Mesothelial cell of epicardium (in vitro differentiated cells): ENCODE measurements at places on chromosomes 6 and 20.
A peak's percentile ranks its signal among the peaks of the same experiment; 100 is the strongest.

GRCh38 chr6:16519265-16520242 lies 241.7 kb downstream of the ATXN1 start:
- DNase-seq = no peak

DNA sequence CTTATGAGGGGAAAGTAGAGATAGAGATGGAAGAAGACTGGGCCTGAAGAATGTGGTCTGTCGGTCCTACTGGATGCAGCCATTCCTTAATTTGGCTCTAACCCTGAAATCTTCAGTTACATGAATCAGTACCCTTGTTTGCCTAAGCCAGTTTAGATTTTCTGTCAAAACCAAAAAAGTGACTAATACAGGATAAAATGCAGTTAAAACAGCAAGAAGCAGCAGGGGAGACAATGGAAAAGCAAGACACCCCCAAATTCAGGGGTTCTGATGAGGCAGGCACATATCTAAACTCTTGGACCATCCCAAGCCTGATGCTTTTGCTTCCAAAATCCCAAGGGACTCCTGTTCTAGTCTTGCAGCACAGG lies 17.4 kb upstream of the UBE2V1 start:
- DNase-seq = no peak

GRCh38 chr6:11404838-11405237 lies 132.7 kb upstream of the TMEM170B start:
- no peak for DNase-seq

- DNase-seq = no peak
These were observed 501.1 kb upstream of the POU3F2 start for GRCh38 chr6:98333273-98333672.

- no peak for DNase-seq
These were observed 365.8 kb downstream of the ESR1 start for GRCh38 chr6:152173321-152173720.

GRCh38 chr20:33910056-33910455 lies 83.7 kb upstream of the RALY start:
- DNase-seq = no peak

DNA sequence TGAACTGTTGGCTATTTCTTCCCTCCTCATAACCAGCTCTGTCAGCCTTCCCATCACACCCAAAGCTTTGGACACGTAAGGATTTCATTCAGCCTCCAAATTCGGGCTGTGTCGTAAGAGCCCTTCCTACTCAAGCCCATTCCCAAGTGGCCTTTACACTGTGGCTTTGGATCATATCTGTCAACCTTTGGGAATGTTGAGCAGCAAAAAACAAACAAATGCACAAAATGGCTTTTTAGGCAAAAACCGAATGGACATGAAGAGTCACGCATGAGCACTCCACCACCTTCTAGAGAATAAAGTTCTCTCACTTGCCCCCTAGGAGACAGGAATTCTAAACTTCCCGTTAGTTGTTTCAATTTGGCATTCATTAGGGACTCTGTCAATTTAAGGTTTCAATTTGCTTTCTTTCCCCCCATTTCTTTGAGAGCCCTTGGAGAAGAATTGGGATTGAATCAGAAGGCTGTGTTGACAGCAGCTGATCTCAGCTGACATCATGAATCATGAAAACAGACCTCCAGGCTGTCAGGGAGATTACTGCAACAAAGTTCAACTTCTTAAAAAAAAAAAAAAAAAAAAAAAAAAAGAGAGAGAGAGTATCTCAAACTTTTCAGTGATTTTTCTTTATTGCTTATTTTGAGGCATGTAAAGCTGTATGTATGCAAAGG lies 110.3 kb downstream of the BCAS1 start:
- DNase-seq = no peak

DNA sequence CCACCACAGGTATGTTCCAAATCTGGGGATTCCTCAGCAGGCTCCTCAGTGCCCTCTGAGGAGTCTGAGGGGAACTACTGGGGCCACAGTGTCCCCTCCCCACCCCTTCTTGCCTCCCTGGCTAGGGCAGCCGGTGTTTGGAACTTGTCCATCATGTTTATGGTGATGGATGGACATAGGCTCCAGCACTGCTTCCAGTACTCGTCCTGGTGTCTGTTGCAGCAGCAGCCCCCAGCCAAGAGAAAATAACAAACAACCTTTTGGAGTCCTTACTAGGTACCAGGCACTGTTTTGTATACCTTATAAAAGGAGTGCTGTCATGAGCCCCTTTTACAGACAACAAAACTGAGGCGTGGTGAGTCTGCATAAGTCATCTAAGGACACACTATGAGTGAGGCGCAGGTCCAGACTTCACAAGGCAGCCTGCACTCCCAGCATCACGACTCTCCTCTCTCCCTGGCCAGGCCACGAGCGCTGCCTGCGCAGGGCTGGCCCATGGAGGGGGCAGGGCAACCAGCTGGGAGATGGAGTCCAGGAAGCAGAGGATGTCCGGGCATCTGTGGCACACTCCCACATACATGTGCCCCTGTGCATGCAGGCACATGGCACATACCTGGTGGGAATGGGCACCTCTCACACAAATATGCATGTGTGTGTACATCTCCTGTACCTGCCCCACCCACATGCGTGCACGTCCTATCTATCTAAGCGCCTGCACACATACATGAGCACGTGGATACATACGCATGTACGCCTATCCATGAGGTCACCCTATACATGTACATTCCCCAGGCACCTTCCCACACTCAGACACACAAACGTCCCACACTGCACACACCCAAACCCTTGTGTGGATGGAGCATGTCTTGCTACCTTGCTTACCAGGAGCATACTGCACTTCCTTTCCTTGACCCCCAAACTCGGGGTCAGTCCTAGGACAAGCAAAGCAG lies 152.7 kb downstream of the VEGFA start:
- DNase-seq = no peak

DNA sequence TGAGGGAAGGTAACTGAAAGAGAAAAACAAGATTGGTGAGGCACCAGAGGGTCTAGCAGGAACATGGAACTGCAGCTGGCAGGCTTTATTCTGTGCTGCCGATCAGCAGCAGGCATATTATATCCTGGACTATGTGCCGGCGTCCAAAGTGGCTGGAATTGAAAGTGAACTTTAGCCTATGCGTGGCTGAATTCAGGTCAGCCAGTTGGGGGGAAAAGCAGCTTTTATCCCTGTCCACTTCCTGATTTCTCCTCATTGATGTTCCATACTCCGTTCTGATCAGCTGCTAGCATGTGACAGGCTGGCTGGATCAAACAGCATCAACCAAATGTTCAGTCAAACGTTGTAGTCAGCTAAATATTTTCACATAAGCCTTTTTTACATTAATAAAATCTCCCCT lies 99.0 kb downstream of the CAP2 start:
- no peak for DNase-seq

DNA sequence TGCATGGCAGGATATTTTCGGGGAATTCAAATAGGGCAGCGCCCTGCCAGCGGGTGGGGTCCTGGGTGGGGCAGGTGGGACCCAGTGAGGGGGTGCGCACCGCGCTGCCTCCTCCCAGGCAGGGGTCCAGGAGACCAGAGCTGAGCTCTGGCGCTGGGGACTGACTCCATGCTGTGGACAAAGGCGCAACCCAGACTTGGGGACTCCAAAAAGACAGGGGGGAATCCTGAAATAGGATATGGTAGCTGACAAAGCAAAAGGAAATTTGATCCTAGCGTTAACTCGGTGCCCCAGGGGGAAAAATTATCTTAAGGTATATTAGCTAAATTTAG lies 23.6 kb downstream of the TFAP2A start:
- no peak for DNase-seq

DNA sequence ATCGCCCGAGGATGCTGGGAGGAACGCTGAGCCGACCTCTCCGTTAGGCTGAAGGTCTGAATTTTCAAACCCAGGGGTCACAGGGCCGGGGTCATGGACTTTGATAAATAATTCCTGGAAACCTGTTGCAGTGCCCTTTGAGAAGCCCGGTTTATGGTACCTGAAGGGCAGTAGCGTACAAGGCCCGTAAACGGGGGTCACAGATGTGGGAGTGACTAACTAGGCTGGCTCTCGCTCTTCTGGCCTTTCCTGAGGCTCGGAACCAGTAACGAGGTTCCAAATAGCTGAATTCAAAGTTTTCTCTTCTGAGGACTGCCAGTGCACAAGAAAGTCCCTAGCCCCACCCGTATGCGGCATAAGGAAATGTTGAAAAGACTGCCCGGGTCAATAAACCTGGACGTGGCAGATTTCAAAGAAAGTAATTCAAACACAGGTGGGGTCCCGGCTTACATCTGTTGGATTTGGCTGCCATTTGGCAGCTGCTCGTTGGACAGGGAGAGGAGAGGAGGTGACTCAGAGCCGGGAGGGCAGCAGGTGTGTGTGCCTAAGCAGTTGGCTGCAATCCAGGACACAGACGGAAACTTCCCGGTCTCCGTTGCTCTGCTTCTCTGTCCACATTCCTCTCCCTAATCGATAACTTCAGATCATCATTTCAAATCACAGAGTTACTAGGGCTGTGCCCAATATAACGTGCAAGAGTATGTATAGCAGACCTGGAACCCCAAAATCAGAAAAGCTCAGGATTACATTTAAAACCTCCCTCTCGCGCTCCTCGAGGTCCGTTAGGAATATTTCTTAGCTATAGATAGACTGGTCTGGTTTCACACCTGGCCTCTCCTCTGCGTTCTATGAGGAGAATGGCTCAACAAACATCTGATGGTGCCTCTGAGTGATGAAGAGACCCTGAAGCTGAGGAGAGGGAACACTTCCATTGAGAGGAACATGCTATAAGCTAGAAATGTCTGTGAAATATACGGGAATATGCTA lies 765 bp upstream of the GMDS start:
- peak; percentile 45 for DNase-seq

- no peak for DNase-seq
These were observed 184.2 kb downstream of the DHX35 start for GRCh38 chr20:39146394-39146793.

DNA sequence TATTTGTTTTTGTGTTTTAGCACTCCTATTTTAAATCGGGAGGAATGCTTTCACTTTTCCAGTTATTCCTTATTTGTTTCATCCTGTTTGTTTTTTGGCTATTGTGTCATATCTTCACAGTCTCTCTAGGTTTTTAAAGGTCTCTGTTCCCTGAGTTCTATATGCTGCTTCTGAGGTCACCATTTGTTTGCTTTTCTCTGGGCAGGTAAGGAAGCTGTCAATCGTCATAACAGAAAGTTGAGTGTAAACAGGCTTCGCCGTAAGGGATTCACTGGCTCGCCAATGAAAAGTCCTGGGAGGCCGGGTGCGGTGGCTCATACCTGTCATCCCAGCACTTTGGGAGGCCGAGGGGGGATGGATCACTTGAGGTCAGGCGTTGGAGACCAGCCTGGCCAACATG lies 48.7 kb upstream of the RPS6KA2 start:
- no peak for DNase-seq

GRCh38 chr6:29792123-29793035 lies 35.2 kb upstream of the HLA-G start:
- no peak for DNase-seq

- no peak for DNase-seq
These were observed 14.9 kb upstream of the TFAP2C start for GRCh38 chr20:56614196-56614595.

DNA sequence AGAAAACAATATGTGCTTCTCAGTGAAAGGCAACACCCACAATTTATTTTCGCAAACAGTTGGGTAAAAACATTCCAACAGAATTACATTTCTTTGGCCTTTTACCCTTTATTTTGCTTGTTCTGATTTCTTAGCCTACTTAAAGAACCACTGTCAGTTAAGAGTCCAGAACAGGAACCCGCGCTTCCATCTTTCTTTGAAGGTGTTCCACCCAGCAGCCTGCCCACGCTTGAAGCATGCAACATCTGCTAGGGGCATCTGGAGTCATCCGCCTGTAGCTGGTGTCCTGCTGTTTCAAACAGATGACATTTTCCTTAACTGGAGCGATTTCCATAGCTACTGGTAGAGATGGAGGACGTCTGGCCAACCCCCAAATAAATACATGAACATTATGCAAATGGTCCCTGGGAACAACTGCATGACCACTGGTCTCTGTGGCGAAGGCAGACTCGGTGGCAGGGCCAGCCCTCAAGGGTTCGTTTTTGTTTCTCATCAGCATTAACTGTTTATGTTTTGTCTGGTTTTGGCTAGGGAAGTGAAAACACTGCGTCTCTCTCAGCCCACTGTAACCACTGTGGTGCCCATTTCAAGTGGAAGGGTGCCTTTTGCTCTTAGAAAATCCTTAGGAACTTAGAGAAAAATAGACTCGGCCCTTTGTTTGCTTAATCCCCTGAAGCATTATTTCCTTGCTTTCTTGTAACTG lies 51.6 kb downstream of the LAMA4 start:
- no peak for DNase-seq

GRCh38 chr20:36460648-36461599 lies 80.4 kb upstream of the MYL9 start:
- DNase-seq = peak; percentile 94

GRCh38 chr20:42544926-42545325 lies 644.8 kb downstream of the PTPRT start:
- no peak for DNase-seq

DNA sequence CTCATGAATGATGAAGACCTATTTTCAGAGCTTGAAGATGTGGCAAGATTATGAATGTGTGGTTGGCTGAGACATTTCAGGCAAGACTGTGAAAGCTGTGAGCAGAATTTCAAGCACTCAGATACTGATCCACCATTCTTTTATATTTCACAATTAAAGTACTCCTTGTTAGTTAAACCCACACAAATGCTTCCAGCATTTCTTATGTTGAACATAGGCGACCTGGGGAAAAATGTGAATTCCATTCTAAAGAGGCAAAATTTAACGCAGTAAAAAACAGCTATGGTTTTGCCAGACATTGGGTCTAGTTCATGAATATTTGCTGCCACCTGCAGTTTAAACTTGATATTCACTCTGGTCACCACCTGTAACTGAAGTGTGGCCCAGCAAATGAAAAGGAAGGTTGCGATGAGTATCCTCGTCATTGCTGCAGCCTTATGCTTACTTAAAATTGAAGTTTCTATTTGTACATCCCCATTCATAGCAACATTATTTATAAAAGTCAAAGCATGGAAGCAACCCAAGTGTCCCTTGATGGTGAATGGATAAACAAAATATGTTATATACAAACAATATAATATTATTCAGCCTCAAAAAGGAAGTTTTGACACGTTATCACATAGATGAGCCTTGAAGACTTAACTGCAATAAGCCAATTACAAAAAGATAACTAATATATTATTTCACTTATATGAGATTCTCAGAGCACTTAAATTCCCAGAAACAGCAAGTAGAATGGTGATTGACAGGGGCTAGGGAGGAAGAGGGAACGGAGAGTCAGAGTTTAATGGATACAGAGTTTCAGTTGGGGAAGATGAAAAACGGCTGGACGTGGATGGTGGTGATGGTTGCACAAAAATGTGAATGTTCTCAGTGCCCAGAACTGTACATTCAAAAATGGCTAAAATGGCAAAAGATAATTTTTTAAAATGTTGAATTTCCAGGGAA lies 32.4 kb upstream of the FAM184A start:
- DNase-seq = no peak

GRCh38 chr6:3360727-3361045 lies 96.2 kb downstream of the SLC22A23 start:
- no peak for DNase-seq

DNA sequence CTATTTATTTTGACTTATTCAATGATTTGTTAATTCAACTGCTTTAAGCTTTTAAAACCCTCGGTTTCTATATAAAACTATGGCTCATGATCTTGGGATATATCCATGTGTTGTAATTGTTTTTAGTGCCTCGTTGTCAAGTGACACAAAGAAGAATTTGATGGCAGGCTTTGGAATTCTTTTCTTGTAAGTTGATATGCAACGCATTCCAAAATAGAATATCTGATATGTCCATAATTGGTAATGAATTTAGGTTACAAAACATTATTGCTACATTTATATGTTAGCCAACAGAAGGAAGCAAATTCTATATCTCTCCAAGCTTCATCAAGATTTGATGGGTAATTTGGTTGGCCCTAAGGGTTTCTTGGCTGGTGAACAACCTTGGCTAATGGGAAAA lies 220.4 kb upstream of the RIMS1 start:
- no peak for DNase-seq

- DNase-seq = no peak
These were observed 1.7 kb downstream of the PHF10 start for GRCh38 chr6:169722362-169723199.
